ENCODE measurements at places on chromosomes 3 and 15. TPM values are rescaled to one million over a fixed set of nuclear protein-coding genes. Genes with fewer than 3 reads are reported as not detected.

The CPEB1 gene
- not detected for total RNA-seq

The DIS3L gene
- total RNA-seq = 24.5 TPM

The RFC4 gene
- total RNA-seq = 7.2 TPM

The SPPL2A gene
- 777 TPM for total RNA-seq

The TRH gene
- not detected for total RNA-seq

The CIDEC gene
- total RNA-seq = 46.4 TPM

The TRIM42 gene
- total RNA-seq = not detected

The CD96 gene
- total RNA-seq = 24.3 TPM

The CTXN2 gene
- total RNA-seq = not detected

The HYAL1 gene
- total RNA-seq = 3.8 TPM

The CSPG4 gene
- total RNA-seq = 60.9 TPM

The GHSR gene
- total RNA-seq = not detected

The CADM2 gene
- 5.9 TPM for total RNA-seq

The ZBBX gene
- not detected for total RNA-seq

The TAGLN3 gene
- 0.68 TPM for total RNA-seq

The GRIP2 gene
- 0.40 TPM for total RNA-seq

The TUSC7 gene
- total RNA-seq = not detected

The TMCC1 gene
- 4.1 TPM for total RNA-seq

The ARHGAP11A gene
- total RNA-seq = 7.4 TPM

The AGTR1 gene
- 9.3 TPM for total RNA-seq

The TNFAIP8L3 gene
- 6.8 TPM for total RNA-seq

The IMPG2 gene
- 0.14 TPM for total RNA-seq

The TGM4 gene
- not detected for total RNA-seq

The ATP13A5 gene
- total RNA-seq = not detected

The ANKRD34C gene
- not detected for total RNA-seq

The LTK gene
- total RNA-seq = 9.1 TPM

The GNAI2 gene
- total RNA-seq = 69.6 TPM

The KNG1 gene
- total RNA-seq = not detected

The ZNF662 gene
- total RNA-seq = 2.2 TPM

The CLDN16 gene
- not detected for total RNA-seq

The MTFMT gene
- 40.5 TPM for total RNA-seq

The PRTG gene
- 0.20 TPM for total RNA-seq

The HDC gene
- 0.14 TPM for total RNA-seq

The GPR27 gene
- not detected for total RNA-seq

The SLMAP gene
- 162 TPM for total RNA-seq

The CELSR3 gene
- total RNA-seq = 5.4 TPM

The PLA2G4E gene
- total RNA-seq = 0.32 TPM

The HRG gene
- total RNA-seq = not detected

The MINAR1 gene
- total RNA-seq = 0.14 TPM

The ZBTB20 gene
- 50.5 TPM for total RNA-seq

The SEMA5B gene
- total RNA-seq = not detected

The ACTC1 gene
- not detected for total RNA-seq

The ECE2 gene
- not detected for total RNA-seq

The POLQ gene
- under 0.01 TPM for total RNA-seq
